Smooth muscle cell of the umbilical artery (primary cell): ENCODE measurements at places on chromosomes 1 and 21. TPM values are rescaled to one million over a fixed set of nuclear protein-coding genes. Genes with fewer than 3 reads are reported as not detected.

The SRSF4 gene
- total RNA-seq, result 28.8 and 44.5 TPM in 2 replicates

The PROK1 gene
- total RNA-seq, result not detected in 2 replicates

The FYB2 gene
- not detected in 2 replicates for total RNA-seq

The GIPC2 gene
- total RNA-seq, result 0.30 and 1.2 TPM in 2 replicates

The GCSAML gene
- not detected in 2 replicates for total RNA-seq

The ZNF669 gene
- total RNA-seq, result 6.0 and 12.8 TPM in 2 replicates

The BARHL2 gene
- not detected in 2 replicates for total RNA-seq

The RXFP4 gene
- total RNA-seq, result 0.30 TPM in 1 of 2 replicates, not detected in the other

The PGLYRP4 gene
- total RNA-seq, result not detected in 2 replicates

The CYP4A22 gene
- not detected in 2 replicates for total RNA-seq

The LINGO4 gene
- total RNA-seq, result not detected in 2 replicates

The TARBP1 gene
- total RNA-seq, result 28.8 and 34.5 TPM in 2 replicates

The KCNE2 gene
- total RNA-seq, result not detected in 2 replicates

The FCGR2B gene
- not detected in 2 replicates for total RNA-seq
